HAP-1 (cell line): ENCODE measurements at places on chromosomes 1 and 21.

DNA sequence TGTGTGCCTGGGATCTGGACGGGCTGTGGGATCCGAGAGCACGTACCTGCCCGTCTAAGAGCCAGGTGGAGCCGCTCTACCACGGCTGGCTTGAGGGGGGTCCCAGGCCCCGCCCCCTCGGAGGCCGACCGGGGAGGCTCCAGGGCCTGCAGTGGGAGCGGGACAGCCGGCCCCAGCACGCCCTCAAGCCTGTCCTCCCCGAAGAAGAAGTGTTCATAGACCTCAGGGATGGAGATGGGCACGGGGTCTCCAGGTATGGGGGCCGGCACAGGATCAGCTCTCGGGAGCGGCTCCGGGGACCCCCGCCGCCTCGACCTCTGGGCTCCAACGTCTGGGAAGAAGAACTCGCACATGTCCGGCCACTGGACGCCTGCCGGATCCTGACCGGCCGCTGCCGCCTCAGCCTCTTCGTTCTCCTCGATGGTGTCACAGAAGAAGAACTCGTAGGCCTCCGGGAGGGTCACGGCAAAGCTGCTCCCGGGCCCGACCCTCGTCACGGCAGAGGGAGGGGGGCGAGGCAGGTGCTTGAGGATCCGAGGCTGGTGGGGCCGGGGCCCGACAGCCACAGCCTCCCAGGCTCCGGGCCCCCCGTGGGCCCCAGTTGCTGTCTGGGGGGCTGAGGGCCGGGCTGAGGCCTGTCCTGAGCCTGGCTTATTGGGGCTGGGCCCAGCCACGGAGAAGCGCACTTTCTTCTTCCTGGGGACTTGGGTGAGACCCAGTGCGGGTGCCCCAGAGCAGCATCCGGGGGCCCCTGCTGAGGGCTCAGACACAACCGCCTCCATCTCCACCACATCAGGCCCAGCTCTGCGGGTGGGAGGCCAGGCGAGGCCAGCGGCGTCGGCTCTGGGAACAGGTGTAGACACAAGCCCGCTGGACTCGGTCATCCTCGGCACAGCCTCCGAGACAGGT lies 2.8 kb downstream of the PERM1 start:
- DNase-seq = no peak

DNA sequence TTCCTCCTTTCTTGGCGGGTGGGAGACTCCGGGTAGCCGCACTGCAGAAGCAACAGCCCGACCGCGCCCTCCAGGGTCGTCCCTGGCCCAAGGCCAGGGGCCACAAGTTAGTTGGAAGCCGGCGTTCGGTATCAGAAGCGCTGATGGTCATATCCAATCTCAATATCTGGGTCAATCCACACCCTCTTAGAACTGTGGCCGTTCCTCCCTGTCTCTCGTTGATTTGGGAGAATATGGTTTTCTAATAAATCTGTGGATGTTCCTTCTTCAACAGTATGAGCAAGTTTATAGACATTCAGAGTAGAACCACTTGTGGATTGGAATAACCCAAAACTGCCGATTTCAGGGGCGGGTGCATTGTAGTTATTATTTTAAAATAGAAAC lies 2.5 kb downstream of the OLIG2 start:
- DNase-seq = no peak

DNA sequence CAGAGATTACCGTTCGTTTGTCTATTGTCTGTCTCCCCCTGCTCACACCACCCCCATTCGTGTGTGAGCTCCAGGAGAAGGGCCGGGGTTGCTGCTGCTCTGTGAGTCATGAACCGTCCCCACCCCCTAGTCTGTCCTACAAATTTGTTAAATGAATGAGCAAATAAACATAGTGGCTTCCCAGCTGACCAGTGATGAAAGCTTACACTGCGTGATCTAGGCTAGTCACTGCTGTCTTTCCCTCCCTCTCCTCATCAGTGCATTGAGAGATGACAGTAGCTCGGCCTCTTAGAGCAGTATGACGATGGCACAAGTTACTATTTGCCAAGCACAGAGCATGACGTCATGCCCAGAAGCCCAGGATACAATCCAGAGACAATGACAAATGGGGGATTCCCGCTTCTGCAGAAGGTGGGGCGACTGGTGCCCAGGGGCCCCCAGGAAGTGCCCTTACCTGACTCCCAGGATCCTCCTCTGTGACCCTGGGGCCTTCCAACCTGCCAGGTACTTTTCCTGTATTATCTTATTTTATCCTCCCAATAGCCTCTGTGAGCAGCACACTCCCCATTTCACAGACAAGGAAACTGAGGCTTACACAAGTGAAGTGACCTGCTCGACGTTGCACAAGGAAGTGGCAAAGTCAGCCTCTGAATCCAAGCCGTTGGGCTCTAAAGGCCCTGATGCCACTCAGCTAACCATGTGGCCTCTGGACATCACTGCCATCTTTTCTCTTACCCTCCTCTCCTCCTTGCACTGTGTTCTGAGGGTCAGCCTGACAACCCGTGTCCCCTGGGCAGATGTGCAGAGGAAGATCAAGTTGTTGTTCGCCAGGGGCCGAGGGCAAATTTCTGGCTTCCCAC lies 8.6 kb upstream of the EPHA2 start:
- DNase-seq = peak; percentile 54

- DNase-seq = no peak
Observed at GRCh38 chr1:115280064-115280463, 58.0 kb downstream of the NGF start.

GRCh38 chr1:119988306-119989062 lies 81.0 kb downstream of the NOTCH2 start:
- DNase-seq = no peak

- DNase-seq = no peak
Observed at GRCh38 chr1:26799479-26800142, 11.9 kb downstream of the PIGV start.

- no peak for DNase-seq
Observed at GRCh38 chr1:52668711-52669110, 29.4 kb downstream of the COA7 start.

DNA sequence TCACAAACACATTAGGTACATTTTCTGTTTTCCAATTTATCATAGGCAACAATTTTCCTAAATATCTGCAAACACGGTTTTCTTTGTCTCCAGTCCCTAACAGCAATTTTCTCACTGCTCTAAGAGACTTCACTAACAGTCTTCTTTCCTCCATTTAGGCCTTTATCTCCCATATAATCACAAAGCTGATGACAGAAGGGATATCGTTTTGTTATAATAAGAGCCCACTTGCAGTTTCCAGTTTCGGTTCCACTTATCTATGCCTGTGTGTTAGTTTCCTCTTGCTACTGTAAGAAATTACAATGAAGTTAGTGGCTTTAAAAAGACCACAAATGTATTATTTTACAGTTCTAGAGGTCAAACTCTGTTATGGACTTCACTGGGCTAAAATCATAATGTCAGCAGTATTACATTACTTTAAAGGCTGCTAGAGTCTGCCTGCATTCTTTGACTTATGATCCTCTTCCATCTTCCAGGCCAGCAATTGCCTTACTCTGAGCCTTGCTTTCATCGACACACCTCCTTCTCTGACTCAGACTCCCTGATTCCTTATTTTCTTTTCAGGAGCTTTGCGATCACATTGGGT lies 549.3 kb downstream of the NCAM2 start:
- DNase-seq = no peak

DNA sequence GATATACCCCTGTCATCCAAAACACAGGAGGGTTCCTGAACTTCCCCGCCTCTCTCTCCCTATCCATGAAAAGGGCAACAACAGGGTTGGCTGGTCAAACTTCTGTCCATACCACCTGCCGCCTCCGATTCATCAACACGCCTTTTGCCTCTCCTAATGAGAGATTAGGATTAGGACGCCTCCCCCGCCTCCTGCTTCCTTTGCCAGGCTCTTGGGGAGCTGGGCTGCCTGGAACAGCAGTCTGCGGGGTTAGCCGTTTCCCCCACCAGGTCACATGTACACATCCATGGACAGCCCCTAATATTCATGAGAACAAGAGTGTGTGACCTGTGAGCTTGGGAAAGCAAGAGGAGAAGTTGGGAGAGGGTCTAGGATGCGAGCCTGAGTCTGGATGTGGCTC lies 2.3 kb upstream of the OPTC start:
- DNase-seq = no peak

DNA sequence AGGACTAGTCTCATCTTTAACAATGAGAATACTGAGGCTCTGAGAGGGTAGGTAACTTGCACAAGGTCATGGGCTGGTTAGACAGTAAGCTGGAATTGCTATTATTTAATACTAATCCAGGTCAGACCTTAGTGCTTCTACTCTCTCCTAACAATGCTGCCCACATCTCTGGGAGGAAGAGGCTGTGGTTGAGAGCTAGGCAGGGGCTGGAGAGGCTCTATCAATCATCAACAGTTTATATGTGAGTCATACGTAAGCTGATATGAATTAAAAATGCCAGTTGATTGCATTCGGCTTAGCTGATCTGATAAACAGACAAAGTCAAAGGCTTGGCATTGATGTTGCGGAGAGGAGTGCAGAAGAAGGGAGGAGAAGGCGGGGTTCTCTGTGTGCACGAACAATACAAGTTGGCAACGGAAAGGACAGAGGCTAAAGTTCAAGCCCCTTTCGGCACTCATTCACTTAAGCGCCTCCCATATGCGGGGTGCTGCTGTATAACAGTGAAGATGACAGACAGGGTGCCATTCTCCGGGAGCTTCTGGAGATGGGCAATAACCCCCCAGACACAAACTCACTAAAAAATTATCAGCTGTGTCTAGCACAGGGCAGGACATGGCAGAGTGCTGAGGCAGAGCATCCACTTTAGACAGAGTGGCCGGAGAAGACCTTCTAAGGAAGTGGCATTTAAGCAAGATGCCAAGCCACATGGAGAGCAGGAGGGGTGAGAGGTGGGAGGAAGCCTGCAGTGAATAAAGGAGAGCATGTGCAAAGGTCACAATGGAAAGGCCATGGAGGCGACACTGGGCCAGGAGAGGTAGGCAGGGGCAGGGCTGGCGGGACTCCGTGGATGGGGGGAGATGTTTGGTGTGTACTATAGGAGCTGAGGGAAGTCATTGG lies 195.2 kb downstream of the ZSCAN20 start:
- no peak for DNase-seq

GRCh38 chr1:208599063-208599462 lies 354.9 kb upstream of the PLXNA2 start:
- DNase-seq = peak; percentile 37
